ENCODE measurements at places on chromosomes 5 and 9.

GRCh38 chr9:87883990-87884389 lies 1.3 kb downstream of the SPATA31E1 start:
- no peak for DNase-seq

GRCh38 chr9:93576258-93577077 lies at the start of gene PHF2:
PHF2 (plus strand) TSS chr9:93576584; CDS start chr9:93576774, 190 bp downstream.
- no peak for DNase-seq

- DNase-seq, result no peak
Observed at GRCh38 chr5:23895614-23896013, 388.2 kb downstream of the PRDM9 start.

DNA sequence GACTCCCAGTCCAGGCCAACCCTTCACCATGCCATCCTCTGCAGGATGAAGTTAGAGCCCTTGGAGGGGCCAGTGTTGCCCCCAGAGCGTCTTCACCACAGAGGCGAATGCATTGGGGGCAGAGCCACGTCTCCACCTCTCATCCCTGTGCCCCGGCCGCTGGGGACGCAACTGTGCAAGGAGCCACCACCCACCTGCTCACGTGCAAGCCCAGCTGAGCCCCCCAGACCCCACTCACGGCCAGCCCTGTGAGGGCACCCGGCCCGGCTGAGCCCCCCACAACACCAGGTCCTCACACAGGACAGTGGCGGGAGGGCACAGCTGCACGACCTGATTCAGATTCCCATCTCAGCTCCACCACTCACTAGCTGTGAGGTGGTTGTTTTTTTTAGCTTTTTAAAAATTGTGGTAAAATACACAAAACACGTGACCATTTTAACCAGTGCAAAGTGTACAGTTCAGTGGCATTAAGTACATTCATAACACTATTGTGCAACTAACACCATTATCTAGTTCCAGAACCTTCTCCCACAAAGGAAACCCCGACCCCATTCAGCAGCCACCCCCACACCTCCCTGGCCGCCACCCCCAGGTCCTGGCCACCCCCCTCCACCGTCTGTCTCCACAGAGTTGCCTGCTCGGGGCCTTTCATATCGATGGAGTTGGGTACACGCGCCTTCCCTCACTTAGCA lies 33.5 kb upstream of the UBAC1 start:
- no peak for DNase-seq

GRCh38 chr5:122805481-122805880 lies 30.6 kb downstream of the SNX2 start:
- DNase-seq, result peak; percentile 22

DNA sequence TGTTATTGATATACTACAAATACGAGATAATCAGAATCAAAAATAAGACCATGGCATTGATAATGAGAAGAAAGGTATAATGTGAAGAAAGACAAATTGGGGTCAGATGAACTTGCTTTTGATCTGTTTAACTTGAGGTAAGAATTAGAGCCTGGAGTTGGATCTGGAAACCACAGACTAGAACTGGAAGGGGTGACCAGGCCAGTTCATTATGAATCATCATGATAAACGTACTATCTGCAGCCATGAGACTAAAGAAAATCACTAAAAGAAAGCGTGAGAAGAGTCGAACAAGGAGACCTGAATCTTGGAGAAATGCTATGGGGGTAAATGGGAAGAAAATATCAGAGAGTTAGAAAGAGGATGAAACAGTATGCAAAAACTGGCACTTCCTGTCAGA lies 967.5 kb downstream of the NR2F1-AS1 start:
- DNase-seq, result no peak

DNA sequence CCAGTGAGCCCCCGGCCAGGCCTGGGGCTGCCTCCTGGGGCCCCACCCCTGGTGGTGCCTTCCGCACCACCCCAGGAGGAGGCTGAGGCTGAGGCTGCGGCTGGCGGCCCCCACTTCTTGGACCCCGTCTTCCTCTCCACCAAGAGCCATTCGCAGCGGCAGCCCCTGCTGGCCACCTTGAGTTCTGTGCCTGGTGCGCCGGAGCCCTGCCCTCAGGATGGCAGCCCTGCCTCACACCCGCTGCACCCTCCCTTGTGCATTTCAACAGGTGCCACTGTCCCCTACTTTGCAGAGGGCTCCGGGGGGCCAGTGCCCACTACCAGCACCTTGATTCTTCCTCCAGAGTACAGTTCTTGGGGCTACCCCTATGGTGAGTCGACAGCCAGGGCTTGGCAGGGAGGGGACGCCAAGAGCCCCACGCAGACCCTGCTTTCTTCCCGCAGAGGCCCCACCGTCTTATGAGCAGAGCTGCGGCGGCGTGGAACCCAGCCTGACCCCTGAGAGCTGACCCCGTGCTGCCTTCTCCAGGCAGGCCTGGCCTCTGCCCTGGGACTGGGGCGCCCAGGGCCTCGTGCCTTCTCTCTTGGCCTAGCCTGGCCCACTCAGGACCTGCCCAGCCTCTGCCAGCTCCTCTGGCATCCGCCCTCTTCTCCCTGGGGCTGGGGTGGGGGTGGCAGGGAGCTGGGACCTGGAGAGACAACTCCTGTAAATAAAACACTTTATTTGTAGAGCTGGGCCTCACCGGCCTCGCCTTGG lies 4.0 kb upstream of the EHMT1 start:
- no peak for DNase-seq

DNA sequence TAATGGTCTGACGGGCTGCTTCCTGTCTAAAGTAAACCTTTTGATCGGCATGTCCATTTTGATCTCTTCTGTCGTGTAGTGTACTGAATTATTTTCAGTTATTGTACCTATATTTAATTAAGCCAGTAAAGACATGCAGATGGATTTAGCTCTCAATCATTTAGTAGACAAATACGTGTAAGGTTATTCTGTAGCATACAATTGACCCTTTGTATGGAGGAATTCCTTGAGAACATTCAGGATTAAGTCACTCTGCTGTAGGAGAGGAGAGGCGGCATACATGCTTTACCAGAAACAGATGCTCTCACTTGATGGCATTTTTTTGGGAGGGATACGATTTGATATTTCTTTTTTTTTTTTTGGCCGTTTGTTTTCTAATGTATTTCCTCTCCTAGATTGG lies 141.0 kb downstream of the PBX3 start:
- no peak for DNase-seq

DNA sequence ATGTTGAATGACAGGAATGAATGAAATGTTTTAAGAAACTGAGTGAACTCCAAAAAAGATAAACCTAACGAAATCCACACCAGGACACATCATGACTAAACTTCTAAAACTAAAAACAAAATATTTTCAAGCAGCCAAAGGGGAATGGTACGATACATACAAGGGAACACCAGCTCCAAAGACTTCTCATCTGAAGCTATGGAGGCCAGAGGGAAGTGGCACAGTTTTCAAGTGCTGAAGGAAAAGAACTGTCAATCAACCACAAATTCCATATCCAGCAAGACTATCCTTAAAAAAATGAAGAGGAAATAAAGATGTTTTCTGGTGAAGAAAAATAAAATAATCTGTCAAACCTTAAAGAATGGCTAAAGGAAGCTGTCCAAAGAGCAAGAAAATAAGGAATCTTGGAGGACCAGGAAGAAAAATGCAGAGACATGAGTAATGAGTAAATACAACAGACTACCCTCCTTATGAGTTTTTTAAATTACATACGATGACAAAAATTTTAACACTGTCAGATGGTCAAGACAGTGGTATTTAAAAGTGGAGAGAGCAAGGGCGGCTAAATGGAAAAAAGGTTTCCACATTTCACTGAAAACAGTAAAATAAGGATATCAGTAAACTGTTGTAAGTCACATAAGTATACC lies 12.0 kb downstream of the CAMSAP1 start:
- DNase-seq, result no peak

- no peak for DNase-seq
Observed at GRCh38 chr9:113692256-113692655, 183.9 kb upstream of the ZNF618 start.

DNA sequence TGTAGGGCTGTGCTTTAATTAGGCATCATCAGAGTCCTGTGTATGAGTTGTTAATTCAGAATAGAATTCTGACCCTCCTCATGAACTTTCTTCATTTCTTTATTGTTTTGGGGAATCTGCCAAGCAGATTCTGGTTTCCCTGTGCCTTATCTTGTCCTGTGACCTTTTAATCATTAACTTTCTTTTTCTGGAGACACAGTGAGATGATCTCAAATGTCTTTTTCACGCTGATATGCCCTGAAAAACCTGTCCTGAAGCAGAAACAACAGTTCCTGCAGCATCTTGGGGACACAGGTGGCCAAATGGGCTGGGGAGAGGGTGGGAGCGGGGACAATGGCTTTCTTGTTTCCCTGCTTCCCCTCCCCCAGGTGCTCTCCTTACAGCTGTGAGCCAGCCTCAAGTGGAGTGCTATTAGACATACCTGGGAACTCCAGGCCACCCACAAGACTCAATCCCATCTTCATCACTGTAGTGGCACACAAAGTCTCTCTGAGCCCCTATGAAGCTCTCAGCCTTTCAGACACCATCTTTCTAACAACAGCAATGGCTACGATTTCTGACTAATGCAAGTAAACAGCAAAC lies 213.8 kb downstream of the ATP10B start:
- no peak for DNase-seq

- DNase-seq, result no peak
Observed at GRCh38 chr5:41032973-41033372, 38.2 kb downstream of the MROH2B start.

DNA sequence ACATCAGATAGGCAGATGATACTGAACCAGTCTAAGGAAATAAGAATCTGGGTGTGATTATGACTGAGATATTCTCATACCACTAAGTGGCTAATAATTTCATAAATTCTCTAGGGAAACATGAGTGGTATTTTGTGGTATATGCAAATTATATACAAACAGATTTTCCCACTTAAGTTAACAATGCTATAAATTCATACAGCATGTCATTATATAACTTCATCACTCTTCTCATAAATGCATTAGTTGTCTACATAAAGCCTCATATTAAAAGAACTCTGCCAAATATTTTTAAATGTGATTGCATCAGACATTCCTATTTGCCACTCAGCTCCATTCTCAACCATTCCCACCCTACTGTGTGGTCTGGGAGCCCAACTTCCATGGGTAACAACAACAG lies 226.5 kb downstream of the TLE1 start:
- peak; percentile 70 for DNase-seq

DNA sequence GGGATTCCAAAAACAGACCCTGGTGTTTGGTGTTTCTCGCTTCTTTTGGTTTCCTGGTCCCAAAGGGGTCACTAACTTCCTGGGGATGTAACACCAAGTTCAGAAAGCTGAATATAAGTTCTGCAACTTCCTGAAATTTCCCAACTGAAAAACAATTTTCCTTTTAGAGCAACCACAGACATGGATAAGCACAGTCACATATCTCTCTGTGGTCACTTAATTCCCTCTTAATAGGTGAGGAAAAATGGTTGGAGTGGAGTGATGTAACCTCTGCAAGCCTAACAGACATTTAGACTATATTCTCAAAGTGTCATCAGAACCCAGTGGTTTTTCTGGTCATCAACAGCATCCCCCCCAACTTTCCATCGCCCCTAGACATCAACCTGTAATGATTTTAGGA lies 135.3 kb downstream of the PRELID2 start:
- DNase-seq, result no peak

- DNase-seq, result no peak
Observed at GRCh38 chr5:170538696-170539586, 35.1 kb downstream of the KCNIP1 start.

GRCh38 chr9:137233143-137233980 lies 2.7 kb downstream of the SLC34A3 start:
- no peak for DNase-seq

GRCh38 chr9:1269533-1270315 lies 219.6 kb downstream of the DMRT2 start:
- no peak for DNase-seq

GRCh38 chr9:120946259-120946658 lies 19.7 kb upstream of the TRAF1 start:
- no peak for DNase-seq

DNA sequence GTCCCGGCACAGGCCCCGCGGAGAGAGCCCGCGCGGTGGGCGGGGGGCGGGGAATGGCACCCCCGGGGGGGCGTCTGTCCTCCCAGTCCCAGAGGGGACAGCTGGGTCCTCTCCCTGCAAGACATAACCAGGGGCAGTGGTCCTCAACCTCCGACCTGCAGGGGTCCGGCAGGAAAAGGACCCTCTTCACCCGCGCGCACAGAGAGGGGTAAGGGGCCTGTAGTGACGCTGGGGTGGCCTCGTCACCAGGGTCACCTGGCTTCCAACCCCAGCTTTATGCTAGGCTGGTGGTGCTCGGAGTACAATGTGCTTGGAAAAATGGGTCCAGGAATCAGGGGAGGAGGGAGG lies 34.2 kb downstream of the LHX2 start:
- no peak for DNase-seq

- DNase-seq, result no peak
Observed at GRCh38 chr5:21154526-21154925, 1166.5 kb upstream of the CDH18 start.

DNA sequence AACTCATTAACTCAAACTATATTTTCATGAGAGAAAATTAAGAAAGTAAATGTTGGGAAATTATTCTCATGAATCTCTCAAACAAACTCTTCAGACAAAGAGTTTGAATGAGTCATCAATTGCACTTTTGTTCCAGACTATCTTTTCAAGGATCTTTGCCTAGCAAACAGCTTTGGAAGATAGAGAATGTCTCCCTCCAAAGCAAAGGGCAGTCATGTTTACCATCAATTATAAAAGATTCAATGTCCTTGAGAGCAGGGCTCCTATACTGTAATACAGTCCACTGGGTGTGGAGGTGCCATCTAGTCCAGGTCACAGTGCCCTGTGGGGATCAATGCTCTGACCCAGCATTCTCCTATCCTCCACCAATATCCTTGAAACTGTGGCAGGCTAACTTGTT lies 1429.3 kb downstream of the EFNA5 start:
- DNase-seq, result no peak

- no peak for DNase-seq
Observed at GRCh38 chr9:128902351-128903078, 18.3 kb upstream of the PHYHD1 start.

- no peak for DNase-seq
Observed at GRCh38 chr5:124986170-124986569, 239.7 kb upstream of the ZNF608 start.

- DNase-seq, result no peak
Observed at GRCh38 chr5:151153300-151153699, 4.3 kb downstream of the ANXA6 start.

GRCh38 chr9:27505744-27506161 lies 18.3 kb upstream of the IFNK start:
- DNase-seq, result no peak

DNA sequence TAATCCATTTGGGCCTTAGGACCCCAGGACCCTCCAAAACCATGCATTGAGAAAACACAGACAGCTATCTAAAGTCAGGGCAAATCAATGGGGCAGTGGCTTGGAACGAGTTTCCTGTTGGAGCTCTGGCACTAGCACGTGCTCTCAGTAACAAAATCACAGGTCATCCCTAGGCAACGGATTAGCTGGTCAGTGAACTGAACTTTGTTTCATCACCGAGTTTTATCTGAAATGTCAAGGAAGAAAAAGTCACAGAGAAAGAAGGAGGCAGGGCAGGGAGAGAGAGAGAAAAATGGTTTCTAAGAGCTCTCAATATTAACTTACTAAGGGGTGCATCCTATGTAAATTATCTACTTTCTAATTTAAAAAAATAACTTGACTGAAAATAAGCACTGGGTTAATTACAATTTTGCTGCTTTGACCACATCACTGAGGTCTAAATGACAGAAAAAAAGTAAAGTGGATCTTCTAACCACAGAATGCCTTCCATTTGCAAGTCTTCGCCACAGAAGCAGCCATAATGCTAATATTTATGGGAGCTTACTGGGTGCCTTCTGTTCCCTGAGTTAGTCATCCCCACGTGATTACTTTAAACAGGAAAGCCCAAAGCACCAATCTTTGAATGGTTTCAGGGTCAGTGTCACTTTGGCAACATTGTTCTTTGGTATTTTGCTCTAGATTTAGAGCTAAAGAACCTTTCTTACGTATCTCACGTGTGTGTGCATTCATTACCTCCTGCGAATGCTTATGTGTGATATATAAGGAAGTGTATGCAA lies 503.9 kb downstream of the RASEF start:
- DNase-seq, result no peak

All from fibroblast of skin of left quadriceps (primary cell).